Lower leg skin (tissue), 4 donors: ENCODE measurements at places on chromosomes 2 and 18.
A peak's percentile ranks its signal among the peaks of the same experiment; 100 is the strongest.

DNA sequence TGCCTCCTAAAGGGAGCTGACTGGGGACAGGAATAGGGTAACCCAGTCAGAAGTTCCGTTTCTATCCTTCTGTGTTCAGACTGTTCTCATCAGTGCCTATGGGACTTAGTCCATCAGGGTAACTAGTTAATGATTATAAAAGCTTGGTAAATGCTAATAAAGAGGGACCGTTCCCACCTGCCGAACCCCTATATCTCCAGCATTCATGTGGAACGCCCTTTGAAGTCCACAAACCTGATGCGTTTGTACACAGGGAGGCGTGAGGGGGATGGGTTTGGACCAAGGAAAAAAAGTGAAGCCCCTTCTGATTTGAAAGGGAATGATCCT, 112.9 kb downstream of the CDK15 start:
- DNase-seq = no peak

- no peak for DNase-seq
Observed at GRCh38 chr18:22032392-22032961, 136.9 kb upstream of the GATA6 start.

DNA sequence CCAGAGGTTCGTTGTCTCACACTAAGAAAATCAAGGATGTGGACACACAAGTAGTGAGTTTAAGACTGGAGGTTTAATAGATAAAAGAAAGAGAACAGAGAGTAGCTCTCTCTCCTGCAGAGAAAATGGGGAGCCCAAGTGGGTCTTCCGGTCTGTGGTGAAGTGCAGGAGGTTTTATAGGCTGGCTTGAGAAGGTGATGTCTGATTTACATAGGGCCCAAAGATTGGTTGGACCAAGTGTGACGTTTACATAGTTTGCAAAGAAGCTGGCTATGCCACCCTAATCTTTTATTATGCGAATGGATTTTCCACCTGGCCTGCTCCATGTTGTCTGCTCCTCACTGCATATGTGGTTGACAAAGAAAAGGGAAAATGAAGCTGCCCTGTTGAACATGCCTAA, 430.4 kb upstream of the TRIB2 start:
- DNase-seq = no peak

GRCh38 chr2:40348665-40349064, 103.2 kb downstream of the SLC8A1 start:
- DNase-seq = no peak

DNA sequence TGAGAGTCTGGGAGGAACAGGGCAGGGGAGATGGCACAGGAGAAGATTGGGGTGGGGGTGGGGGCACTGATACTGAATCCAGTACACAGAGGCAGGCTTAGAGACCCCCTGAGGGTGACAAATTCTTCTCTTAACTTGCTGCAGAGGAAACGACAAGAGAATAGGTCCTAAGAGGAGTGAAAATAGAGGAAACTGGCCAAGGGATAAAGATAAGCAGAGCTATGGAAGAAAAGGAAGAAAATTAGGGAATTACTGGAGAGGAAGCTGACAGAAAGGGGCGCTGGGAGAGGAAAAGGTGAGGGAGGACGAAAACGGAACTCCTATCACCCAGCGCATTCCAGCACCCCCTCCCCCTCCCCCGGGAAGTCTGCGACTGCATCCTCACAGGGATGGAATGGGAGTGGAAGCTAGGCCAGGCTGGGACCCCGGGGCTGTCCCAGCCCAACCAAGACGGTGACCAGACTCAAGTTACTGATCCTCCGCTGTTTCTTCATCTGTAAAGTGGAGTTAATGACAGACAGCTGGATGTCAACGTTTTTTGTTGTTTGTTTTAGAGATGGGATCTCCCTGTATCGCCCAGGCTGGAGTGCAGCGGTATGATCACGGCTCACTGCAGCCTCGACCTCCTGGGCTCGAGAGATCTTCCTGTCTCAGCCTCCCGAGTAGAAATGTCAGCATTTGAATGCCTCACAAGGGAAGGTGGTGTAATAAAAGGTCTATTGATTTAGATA, 2.6 kb upstream of the EMX1 start:
- no peak for DNase-seq

DNA sequence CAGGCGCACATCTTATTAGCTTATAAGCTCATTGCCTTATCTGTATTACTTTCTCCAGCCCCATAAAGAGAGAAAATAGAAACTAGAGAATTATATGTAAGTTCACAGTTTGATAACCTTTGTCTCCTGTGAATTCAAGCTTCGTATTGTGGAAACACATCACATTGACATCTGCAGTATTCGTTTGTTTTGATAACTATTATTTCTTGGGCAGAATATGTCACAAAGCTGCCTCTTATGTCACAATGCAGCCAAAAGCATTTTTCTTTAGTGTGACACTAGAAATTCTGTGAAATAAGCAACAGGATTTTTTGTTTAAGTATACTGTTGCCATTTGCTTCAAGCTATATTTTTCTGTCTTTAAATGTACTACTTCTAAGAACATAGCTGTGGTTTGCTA, 221.5 kb downstream of the DOK6 start:
- no peak for DNase-seq

- DNase-seq = no peak
Observed at GRCh38 chr2:9021563-9022211, 18.2 kb upstream of the MBOAT2 start.

- DNase-seq = no peak
Observed at GRCh38 chr2:127004893-127005600, 101.9 kb downstream of the BIN1 start.

GRCh38 chr2:128505150-128505490, 186.5 kb upstream of the HS6ST1 start:
- DNase-seq = peak; percentile 52

DNA sequence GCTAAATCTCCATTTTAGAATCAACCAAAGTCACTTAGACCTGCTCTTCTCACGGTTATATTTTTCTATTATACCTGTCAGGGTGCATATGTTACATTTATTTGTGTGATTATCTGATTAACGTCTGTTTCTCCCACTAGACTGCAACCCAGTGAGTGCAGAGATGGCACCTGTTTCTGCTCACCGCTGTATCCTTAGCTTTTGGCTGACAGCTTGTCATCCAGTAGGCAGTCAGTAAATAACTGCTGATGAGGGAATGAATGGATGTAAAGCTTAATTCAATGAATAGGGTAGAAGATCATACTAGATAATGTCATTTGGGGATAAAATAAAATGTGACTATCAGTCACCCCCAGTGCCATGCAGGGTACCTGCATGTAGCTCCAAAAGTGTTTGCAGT, 6.9 kb upstream of the CHRNA1 start:
- peak; percentile 4 for DNase-seq

DNA sequence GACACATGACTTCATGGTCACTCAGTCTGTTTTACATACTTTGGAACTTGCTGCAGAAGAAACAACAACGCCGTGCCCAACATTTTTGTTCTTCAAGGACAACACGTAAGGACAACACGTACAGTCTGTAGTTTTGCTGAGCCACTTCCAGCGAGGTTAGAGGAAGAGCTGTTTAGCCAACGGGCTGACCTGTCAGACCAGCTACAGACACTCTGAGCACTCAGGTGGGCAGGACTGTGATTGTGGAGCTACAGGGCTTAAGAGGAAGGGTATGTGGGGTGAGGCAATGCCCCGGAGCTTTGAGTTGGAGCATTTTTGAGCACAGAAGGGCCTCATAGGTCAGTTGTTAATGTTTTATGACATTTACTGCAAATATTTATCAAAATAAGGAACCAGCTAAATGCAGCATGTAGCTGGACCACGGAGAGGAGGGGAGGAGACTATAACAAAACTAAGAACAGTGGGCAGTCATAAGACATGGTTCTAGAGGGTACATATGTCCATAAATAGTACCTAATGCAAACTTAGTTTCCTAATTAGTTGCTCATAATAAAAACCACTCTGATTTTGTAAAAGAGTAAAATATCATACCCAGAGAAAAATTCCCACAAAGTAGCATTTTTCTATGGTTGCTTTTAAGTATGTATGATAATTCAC, 26.3 kb upstream of the NPC1 start:
- no peak for DNase-seq

GRCh38 chr2:176526995-176527901, 258.0 kb downstream of the MTX2 start:
- no peak for DNase-seq

GRCh38 chr2:174662859-174663258, 65.3 kb upstream of the WIPF1 start:
- no peak for DNase-seq

DNA sequence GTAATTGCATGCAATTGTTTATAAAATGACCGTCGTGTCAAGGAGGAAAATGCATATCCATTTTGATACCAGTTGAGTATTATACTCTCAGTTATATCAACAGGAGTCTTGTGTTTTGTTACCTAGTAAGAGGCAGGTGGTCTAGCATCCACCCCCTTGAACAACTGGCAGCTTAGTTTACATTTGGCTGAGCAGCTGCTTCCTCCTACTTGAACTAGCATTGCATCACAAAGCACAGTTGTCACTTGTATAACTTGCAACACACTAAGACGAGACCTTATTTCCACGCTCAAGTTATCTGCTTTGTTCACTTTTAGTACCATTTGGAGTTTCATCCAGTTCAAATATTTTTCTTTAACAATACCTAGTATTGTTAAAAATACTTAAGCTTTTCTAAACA, 75.4 kb upstream of the UBE2E3 start:
- no peak for DNase-seq

- DNase-seq = peak; percentile 78
Observed at GRCh38 chr2:232977438-232977971, 35.6 kb downstream of the NGEF start.

GRCh38 chr2:144430722-144431391, 89.1 kb downstream of the ZEB2 start:
- no peak for DNase-seq

DNA sequence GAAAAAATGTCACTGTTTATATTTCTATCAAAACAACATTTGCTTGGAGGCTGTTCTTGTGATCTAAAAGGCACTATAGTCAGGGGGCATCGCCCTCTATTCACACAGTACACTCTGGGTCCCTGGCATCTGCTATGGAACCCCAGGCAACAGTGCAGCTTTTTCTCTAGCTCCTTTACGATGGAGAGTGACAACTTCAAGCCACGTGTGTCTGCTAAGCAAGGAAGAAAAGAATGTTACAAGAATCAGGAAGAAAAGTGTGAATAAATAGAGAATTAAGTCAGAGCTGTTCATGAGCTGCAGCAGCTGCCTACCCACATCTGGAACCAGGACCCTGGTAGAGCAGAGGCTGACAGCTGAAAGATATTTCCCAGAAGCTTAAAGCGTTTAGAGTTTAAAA, 11.2 kb downstream of the RND3 start:
- DNase-seq = no peak

GRCh38 chr18:79799619-79800370, 2.1 kb downstream of the KCNG2 start:
- DNase-seq = no peak

DNA sequence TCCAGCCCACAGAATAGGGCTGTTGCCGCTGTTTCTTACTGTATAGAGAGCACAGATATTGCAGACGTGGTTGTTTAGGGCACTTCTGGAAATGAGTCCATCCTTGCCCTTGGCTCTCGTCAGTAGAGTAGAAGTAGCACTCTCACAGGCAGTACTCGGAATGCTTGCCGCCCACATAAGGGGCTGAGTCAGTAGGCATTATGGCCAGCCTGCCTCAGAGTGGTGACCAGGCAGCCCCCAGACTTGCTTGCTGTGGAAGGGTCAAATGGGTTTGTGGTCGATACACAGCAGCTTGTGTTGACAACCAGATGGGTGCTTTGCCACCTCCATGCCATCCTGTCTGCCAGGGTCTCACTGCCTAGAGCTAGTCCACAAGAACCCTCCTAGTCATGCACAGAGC, 38.7 kb downstream of the PLEKHB2 start:
- DNase-seq = no peak

GRCh38 chr2:98793897-98794830, 63.2 kb upstream of the MGAT4A start:
- DNase-seq = peak; percentile 34

DNA sequence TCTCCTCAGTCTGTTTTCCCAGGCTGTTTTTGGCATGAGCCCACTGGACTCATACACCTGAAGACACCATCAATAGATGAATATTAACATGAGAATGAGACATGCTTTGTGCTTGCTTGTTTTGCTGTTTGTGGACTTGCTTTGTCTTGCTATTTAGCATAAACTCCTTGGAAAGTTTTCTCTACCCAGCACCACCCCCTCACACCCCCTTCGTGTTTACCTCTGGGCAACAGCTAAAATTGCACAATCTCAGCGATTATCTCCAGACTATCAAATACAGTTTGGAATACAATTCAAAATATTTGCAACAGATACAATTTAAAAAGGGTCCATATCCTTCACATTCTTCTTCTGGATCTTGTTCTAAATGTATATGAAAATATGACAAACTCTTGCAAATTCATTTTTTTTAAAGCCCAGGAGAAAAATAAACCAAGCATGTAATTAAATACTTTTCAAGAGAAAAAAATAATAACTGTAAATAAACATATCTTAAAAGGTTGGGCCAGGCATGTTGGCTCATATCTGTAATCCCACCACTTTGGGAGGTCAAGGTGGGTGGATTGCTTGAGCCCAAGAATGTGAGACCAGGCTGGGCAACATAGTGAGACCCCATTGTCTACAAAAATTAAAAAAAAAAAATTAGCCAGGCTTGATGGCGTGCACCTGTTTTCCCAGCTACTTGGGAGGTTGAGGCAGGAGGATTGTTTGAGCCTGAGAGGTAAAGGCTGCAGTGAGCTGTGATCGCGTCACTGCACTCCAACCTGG, 32.3 kb upstream of the PMAIP1 start:
- no peak for DNase-seq

- no peak for DNase-seq
Observed at GRCh38 chr18:40577981-40578365, 1377.1 kb upstream of the PIK3C3 start.

DNA sequence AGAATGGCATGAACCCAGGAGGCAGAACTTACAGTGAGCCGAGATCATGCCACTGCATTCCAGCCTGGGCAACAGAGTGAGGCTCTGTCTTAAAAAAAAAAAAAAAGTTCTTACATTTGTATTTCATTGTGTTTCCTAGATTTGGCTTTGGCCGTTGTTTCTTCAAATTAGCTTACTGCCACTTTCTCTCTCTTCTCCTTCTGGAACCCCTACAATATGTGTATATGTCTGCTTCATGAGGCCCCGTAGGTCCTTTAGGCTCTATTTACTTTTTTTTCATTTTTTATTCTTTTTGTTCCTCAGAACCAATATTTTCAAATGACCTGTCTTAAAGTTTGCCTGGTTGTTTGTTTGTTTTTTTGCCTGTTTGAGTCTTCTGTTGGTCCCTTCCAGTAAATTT, 41.2 kb downstream of the RMDN2 start:
- no peak for DNase-seq

- no peak for DNase-seq
Observed at GRCh38 chr2:68974251-68974650, at the start of gene GKN1. Gene GKN1, plus strand, starts transcription at chr2:68974636. Its CDS starts 42 bp downstream, at chr2:68974678.

- no peak for DNase-seq
Observed at GRCh38 chr18:66226782-66227181, 377.1 kb downstream of the CDH19 start.
